ENCODE measurements at places on chromosomes 2 and 18.

DNA sequence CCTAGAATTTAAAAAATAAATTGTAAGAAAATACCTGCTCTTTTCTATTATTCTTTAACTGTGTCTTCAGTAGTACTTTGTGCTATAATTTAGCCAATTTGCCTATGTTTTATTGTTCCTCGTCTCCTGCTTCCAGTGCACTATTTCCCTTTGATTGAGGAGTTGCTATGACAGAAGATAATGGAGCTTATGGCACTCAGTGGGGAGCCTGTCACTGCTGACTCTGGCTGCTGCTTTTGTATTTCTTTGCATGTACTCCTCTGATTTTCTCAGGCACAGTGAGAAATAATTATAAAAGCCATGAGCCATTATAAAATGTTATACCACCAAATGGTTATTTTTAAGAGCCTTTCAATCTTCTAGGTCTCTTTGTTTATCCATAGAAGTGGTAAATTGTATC, 1310.8 kb upstream of the SLC39A10 start:
- DNase-seq, result peak; percentile 17

GRCh38 chr2:148021886-148022285, 995 bp downstream of the MBD5 start:
- no peak for DNase-seq

DNA sequence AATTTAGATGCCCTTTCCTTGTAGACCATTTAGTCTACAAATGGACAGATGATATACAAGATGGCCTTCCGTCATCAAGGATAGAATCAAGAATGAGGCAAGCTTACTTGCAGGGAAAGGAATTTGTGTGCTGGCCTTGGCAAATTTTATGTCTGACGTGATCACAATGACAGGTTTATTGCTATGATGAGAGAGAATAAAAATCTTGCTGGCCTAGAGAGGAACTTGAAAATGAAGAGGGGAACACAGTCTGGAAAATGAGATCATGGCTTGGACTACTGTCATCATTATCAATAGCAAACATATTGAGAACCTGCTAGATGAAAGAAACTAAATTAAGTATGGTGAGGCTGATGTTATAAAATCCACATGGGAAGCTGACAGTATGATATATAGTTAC, 66.0 kb downstream of the CSRNP3 start:
- DNase-seq, result no peak

- DNase-seq, result no peak
Observed at GRCh38 chr2:143532061-143532460, 402.8 kb downstream of the ARHGAP15 start.

- DNase-seq, result no peak
Observed at GRCh38 chr2:66984864-66985263, 412.3 kb upstream of the ETAA1 start.

- peak; percentile 90 for DNase-seq
Observed at GRCh38 chr2:40228310-40228709, 223.6 kb downstream of the SLC8A1 start.

DNA sequence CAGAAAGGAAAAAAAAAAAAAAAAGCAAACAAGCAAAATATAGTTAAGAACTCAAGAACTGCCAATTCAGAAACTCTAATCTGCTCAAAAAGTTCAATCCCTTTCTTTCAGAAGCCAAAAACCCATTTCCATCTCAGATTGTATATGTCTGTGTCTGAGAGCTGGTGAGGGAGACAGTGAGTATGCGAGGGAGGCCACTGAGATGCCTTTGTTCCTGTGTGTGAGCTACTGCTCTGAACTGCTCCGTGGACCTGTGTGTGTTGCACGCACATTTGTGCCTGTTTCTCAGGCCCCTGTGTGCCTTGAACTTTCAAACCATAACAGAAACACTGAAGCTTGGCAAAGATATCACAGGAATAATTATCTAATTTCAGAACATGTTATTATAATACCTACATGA, 2.5 kb upstream of the PKDCC start:
- no peak for DNase-seq

DNA sequence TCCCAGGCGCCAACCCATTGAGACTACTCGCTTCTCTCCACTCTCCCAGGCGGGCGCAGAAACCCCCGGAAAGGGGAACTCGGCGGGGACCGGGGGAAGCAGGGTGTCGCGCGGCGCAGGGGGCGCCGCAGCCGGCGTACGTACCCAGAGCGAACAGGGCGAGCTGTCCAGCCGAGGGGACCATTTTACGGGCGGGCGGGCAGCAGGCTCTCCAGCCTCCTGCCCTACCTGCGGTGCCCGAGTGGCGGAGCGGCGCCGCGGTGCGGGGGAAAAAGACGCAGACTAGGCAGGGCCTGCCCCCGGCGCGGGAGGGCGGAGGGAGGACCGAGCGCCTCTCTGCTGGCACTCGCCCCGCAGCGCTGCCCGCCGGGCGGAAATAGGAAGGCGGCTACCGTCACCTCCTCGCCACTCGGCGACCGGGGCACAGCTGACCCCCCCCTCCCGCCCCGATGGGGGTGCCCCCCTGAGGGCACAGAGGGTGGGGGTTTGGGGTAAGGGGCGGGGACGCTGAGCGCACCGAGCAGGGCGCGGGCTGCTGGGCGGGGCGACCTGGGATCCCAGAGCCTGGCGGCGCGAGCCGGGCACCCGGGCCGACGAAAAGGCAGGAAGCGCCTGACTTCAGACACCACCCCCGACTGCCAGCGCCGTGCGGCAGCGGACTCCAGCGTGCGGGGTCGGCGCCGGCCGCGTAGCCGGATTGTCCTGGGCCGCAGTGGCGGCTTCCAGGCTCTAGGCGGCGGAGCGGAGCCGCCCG, at the start of gene TGFA:
Gene TGFA, minus strand, starts transcription at position 243 of the 754 bp plus-strand sequence. Its CDS starts 59 bp downstream, at position 184.
- no peak for DNase-seq

DNA sequence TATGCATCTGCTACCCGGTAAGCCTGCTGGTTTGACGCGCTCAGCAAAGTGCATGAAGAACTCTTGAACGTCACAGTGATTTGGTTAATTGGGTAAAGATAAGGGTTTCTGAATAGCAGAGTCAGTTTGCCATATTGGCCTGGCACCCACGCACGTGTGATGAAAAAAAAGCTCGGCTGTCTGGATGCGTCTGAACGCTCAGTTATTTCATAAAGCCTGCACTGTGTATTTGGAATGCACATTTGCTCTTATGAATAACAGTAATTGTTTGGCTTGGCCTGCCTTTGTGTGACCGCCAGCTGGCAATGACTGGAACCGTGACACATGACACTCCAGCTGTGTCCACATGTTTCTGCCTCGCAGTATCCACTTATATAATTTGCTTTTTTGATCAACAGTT, 129.2 kb upstream of the MEIS1 start:
- peak; percentile 20 for DNase-seq

GRCh38 chr2:3587432-3587831, 7.5 kb upstream of the COLEC11 start:
- no peak for DNase-seq

DNA sequence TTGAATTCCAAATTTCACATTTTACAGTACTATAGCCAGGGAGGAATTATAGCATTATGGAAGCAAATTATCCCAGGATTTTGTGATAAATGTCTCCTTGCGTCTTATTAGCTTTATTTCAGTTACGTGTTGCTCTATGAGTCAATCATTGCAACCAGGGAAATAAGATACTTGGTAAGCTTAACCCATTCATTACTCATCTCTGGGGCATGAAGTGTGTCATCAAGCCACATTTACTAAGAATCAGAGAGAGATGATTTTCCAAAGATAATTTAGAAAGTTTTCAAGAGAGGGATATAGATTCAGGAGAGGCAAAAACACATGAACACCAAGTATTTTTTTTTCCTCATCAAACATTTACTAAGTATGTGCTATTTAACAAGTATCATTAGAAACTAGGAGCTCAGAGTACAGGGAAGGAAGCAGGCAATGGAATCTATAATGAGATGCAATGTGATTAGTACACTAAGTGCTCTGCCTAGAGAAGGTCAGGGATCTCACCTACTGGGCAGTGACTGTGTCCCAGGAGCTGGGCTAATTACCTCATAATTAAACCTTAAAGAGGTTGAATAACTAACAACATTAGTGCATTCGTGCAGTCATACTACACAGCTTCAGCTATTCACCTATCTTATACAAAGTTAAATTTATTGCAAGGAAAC, 217.8 kb upstream of the NXPH2 start:
- no peak for DNase-seq

GRCh38 chr2:188853307-188853706, 120.9 kb upstream of the COL3A1 start:
- peak; percentile 86 for DNase-seq

DNA sequence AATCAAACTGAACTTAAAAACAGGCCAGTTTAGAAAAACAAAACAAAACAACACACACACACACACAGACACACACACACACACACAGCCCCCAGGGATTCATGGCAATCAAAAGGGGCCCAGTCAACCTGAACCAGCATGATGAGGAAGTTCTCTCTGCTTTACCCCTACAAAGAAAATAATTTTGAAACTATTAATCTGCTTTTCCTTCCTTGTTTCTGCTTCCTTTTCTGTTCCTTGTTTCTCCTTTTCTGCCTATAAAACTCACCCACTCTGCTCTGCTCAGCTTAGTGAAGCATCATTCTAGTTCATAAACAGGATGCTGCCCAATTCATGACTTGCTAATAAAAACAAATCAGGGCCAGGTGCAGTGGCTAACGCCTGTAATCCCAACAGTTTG, 203.1 kb downstream of the RAB3GAP1 start:
- no peak for DNase-seq

GRCh38 chr2:221402072-221402471, 170.0 kb downstream of the EPHA4 start:
- no peak for DNase-seq

DNA sequence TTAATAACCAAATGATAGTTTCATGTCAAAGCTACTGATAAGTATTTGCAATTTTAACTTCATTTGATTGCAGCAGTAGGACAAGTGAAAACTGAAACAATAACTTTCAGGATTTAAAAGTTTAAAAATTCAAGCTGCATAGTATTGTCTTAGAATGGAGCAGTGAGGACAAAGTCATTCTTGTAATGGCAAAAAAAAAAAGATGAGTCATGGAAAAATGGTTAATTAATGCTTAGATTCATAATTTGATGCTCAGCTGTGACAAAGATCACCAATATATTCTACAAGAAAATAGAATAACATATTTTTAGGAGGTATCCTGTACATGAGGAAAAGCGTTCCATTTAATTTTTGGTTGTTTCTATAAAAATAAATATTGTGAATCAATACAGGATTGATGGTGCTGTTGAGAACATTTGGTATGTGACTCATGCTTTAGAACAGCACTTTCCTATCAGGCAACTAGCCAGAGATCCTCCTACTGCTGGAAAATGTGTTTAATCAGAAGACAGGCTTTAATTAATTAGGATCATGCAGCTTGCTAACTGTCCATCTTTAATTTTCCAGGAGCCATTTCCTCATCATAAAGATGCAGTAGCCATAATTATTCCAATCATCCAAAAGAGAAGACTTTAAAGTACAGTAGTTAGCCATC, 239.0 kb upstream of the MMADHC start:
- peak; percentile 78 for DNase-seq

- DNase-seq, result no peak
Observed at GRCh38 chr2:231581328-231581727, 11.3 kb upstream of the TEX44 start.

GRCh38 chr2:767440-767839, 90.2 kb upstream of the TMEM18 start:
- DNase-seq, result no peak

GRCh38 chr2:45637440-45637839, 14.0 kb upstream of the PRKCE start:
- DNase-seq, result no peak

DNA sequence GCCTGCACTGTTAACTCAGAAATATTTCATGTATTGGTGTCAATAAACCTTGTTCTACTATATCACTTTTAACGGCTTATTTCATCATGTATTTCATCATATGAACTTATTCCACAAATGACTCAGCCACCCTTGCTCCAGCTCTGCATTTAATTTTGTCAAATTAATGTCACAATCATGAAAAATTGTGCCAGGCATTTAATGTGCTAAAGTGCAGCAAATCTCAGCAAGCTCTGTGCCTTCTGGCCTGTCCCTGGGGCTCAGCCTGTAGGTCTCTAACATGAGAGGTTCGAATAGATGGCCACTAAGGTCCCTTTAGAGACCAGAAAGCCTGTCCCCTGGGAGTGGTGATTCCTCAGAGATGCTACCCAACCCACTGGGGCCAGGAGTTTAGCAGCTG, 28.6 kb downstream of the BOD1L2 start:
- DNase-seq, result no peak

DNA sequence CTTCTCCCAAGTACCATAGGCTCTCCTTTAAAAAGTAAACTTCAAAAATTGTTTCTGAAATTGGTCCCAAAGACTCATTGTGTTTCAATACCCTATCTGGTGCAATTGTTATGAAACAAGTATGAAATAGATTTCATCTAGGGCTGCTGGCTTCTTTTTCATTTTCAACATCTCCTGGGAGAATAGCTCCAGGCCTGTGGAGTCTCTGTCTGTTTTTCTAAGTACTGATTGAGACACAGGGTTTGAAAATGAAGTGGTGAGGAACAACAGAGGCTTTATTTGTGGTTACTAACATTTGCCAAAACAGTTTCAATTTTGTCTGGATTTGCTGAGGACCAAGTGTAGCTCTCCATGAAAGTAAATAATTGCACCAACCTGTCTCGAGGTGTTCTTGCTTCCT, 315.9 kb upstream of the LRATD1 start:
- DNase-seq, result no peak

DNA sequence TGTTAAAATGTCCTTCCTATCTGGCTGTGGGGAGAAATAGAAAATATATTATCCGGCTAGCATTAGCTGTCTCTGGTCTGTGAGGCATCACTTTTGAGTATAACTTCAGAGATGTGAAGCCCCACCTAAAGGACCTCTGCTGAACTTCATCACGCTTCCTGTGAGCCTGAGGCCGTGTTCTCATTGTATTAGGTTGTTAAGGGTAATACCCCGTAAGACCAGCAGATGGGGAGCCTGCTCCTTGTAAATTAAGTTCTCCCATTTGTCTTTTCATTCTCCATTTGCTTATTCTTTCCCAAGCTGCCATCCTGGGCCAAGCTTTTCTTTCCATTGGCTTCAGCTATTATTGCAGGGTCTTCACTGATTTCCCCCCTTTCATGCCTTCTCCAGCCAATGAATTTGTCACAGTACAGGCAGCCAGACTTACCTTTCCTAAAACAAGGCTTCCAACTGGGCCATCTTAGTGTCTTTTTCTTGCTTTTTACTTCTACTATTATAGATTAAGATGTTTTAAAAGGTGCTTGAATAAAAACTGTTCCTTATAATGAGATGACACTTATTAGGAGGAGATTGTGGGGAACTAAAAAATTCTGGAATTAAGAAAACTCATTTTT, 12.4 kb downstream of the NIF3L1 start:
- DNase-seq, result peak; percentile 62

Data from NCI-H446 treated with DMSO at 0.1 percent for 48 hours (cell line).